A549 treated with AZD2906 at 1 μM for 4 hours (cell line): ENCODE measurements at places on chromosomes 4 and X. TPM values are rescaled to one million over a fixed set of nuclear protein-coding genes. Genes with fewer than 3 reads are reported as not detected.

ARHGAP24 gene
- 2.8 to 4.1 TPM (median 3.2 TPM) in 5 replicates for total RNA-seq

NHSL2 gene
- 0.22 to 0.29 TPM (median 0.24 TPM) in 5 replicates for total RNA-seq

FGFBP2 gene
- total RNA-seq: 0.17 to 0.41 TPM (median 0.34 TPM) in 5 replicates

PLS3 gene
- 155 to 233 TPM (median 176 TPM) in 5 replicates for total RNA-seq

SPANXB1 gene
- total RNA-seq: 1.4 to 3.1 TPM (median 2.2 TPM) in 5 replicates

TENM3 gene
- total RNA-seq: 0.86 to 1.8 TPM (median 1.6 TPM) in 5 replicates

SPATA18 gene
- 3.9 to 4.5 TPM (median 4.3 TPM) in 5 replicates for total RNA-seq

H2BW2 gene
- total RNA-seq: not detected in 5 replicates

CCDC160 gene
- total RNA-seq: not detected in 5 replicates

PLXNA3 gene
- total RNA-seq: 9.5 to 18.3 TPM (median 14.6 TPM) in 5 replicates

SCML2 gene
- total RNA-seq: 6.7 to 9.8 TPM (median 8.0 TPM) in 5 replicates

NPNT gene
- total RNA-seq: 0.28 to 0.72 TPM (median 0.42 TPM) in 5 replicates

MID1IP1 gene
- total RNA-seq: 25.9 to 35.6 TPM (median 33.5 TPM) in 5 replicates

NLRP2B gene
- not detected in 5 replicates for total RNA-seq

XPNPEP2 gene
- not detected in 5 replicates for total RNA-seq

PLK4 gene
- total RNA-seq: 12.1 to 18.4 TPM (median 13.2 TPM) in 5 replicates

RUFY3 gene
- total RNA-seq: 6.0 to 8.2 TPM (median 6.4 TPM) in 5 replicates

SERTM2 gene
- total RNA-seq: not detected in 5 replicates

TCP11X2 gene
- not detected in 5 replicates for total RNA-seq

HTR2C gene
- total RNA-seq: not detected in 5 replicates

ANXA10 gene
- 2.2 to 2.8 TPM (median 2.6 TPM) in 5 replicates for total RNA-seq

ZIC3 gene
- not detected in 5 replicates for total RNA-seq

ANOS1 gene
- 0.01 to 0.08 TPM (median 0.05 TPM) in 5 replicates for total RNA-seq

ZNF81 gene
- total RNA-seq: 4.1 to 6.7 TPM (median 6.1 TPM) in 5 replicates

HSFX3 gene
- total RNA-seq: 0.07 TPM in 1 of 5 replicates, not detected in the others

AWAT2 gene
- not detected in 5 replicates for total RNA-seq

FABP2 gene
- not detected in 5 replicates for total RNA-seq

TLR1 gene
- 0.11 to 0.33 TPM (median 0.18 TPM) in 5 replicates for total RNA-seq

DRD5 gene
- total RNA-seq: not detected in 5 replicates

TRAM1L1 gene
- 0.34 to 0.68 TPM (median 0.49 TPM) in 5 replicates for total RNA-seq

APOO gene
- total RNA-seq: 28.1 to 29.6 TPM (median 28.7 TPM) in 5 replicates

DMRTC1 gene
- total RNA-seq: not detected in 5 replicates

SMPX gene
- total RNA-seq: 0.08 TPM in 1 of 5 replicates, not detected in the others

IRAK1 gene
- total RNA-seq: 203 to 220 TPM (median 217 TPM) in 5 replicates

SCML1 gene
- 5.2 to 6.5 TPM (median 5.9 TPM) in 5 replicates for total RNA-seq

PITX2 gene
- total RNA-seq: 0.63 to 0.86 TPM (median 0.70 TPM) in 5 replicates

CLCN4 gene
- total RNA-seq: 3.9 to 5.1 TPM (median 4.4 TPM) in 5 replicates

RELL1 gene
- 4.7 to 9.0 TPM (median 4.9 TPM) in 5 replicates for total RNA-seq

ZCCHC12 gene
- 0.14 to 0.22 TPM (median 0.21 TPM) in 5 replicates for total RNA-seq

RASL11B gene
- 0.13 to 0.20 TPM (median 0.14 TPM) in 5 replicates for total RNA-seq

MAOA gene
- total RNA-seq: 0.51 to 1.2 TPM (median 0.81 TPM) in 5 replicates

TLR2 gene
- total RNA-seq: 0.57 to 0.86 TPM (median 0.79 TPM) in 5 replicates

TMPRSS11A gene
- not detected in 5 replicates for total RNA-seq

HEPH gene
- total RNA-seq: not detected in 5 replicates

MAPK10 gene
- 0.41 to 0.54 TPM (median 0.45 TPM) in 5 replicates for total RNA-seq

FMR1NB gene
- total RNA-seq: not detected in 5 replicates

CCSER1 gene
- not detected in 5 replicates for total RNA-seq

BTK gene
- 0.09 to 0.32 TPM (median 0.13 TPM) in 5 replicates for total RNA-seq

MYOZ2 gene
- not detected in 5 replicates for total RNA-seq

MSMO1 gene
- total RNA-seq: 19.5 to 22.6 TPM (median 20.1 TPM) in 5 replicates

PSMD10 gene
- total RNA-seq: 70.0 to 82.5 TPM (median 74.9 TPM) in 5 replicates

SRD5A3 gene
- total RNA-seq: 6.9 to 12.5 TPM (median 11.5 TPM) in 5 replicates

GRID2 gene
- total RNA-seq: not detected in 5 replicates

TRIM75 gene
- not detected in 5 replicates for total RNA-seq

CCDC110 gene
- 0.06 TPM in 1 of 5 replicates, not detected in the others for total RNA-seq

PRRG1 gene
- total RNA-seq: 4.3 to 6.8 TPM (median 5.5 TPM) in 5 replicates

UGT2B11 gene
- total RNA-seq: 0.09 to 0.15 TPM (median 0.10 TPM) in 5 replicates
